ENCODE measurements at places on chromosomes 16 and 17.

DNA sequence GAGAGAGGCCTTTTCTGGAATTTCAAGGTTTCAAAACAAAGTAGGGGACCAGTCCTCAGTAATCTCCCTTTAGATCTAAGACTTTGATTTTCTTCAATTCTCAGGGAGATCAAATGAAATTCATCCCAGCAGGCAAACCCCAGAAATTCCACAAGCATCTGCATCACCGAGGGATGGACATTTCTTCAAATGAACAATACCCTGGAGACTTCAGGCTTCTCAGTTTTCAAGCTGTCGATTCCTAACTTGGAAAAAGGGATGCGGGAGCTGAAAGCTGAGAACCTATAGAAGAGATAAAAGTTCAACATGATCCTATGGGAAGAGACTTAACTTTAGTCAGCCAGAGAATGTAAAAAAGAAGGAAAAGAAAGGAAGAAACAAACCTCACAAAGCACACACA lies 296.9 kb upstream of the CDH5 start:
- no peak for DNase-seq

- no peak for DNase-seq
Measured at GRCh38 chr17:3594051-3594800, 15.0 kb downstream of the TRPV1 start.

- no peak for DNase-seq
Measured at GRCh38 chr17:78092794-78093324, 35.7 kb downstream of the TMC6 start.

DNA sequence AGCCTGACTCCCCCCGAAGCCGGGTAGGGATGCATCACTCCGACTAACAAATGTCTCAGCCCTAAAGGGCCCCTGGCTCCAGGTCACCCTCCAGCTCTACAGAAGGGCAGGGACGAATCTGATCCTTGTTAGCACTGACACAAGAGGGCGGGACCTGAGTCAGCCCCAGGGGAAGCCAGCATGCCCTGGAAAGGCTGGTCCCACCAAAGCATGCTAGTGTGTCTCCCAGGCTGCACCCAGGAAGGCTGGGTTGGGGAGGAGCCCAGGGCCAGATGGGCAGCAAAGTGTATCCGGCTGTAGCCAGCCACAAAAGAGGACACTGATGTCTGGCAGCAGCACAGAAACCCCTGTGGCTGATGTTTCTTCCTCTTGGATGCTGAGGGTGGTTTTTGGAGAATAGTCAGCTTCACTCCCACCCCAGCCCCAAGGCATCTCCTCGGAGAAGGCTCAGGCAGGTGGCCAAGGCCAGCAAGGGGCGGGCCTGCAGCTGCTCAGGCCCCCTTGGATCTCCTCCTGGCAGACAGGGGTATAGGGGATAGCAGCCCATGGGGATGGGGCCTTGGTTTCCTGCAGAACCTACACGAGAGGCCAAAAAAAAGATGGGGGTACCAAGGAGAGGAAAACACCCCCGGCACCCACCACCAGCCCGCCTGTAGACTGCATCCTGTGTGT lies 11.0 kb downstream of the NATD1 start:
- no peak for DNase-seq

- peak; percentile 35 for DNase-seq
Measured at GRCh38 chr16:11914210-11915113, 1.3 kb downstream of the GSPT1 start.

GRCh38 chr17:52027620-52028295 lies 130.8 kb downstream of the CA10 start:
- no peak for DNase-seq

- DNase-seq = no peak
Measured at GRCh38 chr17:37762666-37763065, 17.8 kb upstream of the HNF1B start.

DNA sequence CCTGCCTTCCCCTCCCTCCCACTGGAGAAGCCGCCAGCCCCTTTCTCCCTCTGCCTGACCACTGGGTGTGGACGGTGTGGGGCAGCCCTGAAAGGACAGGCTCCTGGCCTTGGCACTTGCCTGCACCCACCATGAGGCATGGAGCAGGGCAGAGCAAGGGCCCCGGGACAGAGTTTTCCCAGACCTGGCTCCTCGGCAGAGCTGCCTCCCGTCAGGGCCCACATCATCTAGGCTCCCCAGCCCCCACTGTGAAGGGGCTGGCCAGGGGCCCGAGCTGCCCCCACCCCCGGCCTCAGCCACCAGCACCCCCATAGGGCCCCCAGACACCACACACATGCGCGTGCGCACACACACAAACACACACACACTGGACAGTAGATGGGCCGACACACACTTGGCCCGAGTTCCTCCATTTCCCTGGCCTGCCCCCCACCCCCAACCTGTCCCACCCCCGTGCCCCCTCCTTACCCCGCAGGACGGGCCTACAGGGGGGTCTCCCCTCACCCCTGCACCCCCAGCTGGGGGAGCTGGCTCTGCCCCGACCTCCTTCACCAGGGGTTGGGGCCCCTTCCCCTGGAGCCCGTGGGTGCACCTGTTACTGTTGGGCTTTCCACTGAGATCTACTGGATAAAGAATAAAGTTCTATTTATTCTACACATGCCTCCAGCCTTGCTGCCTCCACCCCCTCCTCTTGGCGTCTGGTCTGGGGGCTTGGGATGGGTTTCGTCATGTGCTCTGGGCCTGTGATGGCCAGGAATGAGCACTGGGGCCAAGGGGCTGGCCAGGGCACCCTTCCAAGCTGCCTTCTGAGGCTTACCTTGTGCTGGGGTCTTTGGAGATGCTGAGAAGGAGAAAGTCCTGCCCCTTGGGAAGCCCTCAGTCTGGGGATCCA lies 7.3 kb downstream of the GJD3 start:
- DNase-seq = no peak

DNA sequence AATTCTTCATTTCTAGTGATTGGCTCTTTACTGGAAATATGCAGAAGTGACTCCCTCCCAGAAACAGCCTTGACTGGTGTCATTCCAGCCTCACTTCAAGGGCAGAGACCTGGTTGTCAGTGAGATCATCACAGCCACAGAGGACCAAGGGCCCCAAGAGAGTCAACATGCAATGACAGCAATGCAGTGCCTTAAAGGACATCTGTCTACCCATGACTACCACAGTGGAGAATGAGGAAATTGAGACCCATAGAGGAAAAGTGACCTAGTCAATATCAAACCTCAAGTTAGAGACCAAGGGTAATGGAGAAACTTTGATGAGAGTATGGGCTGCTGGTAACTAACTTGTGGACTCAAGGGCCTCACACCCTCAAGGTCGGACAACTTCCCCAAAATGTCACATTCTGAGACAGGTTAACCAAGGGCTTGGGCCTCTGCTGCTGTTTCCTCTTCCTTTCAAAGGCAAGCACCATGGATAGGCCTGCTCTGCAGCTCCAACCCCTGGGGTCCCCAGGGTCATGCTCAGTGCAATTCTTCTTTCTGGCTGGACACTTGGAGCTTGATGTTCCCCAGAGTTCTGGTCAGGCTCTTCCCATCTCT lies 11.3 kb downstream of the NOG start:
- DNase-seq = no peak

GRCh38 chr16:54460263-54460860 lies 173.8 kb upstream of the IRX3 start:
- no peak for DNase-seq

- no peak for DNase-seq
Measured at GRCh38 chr17:78648293-78648692, 71.1 kb upstream of the DNAH17 start.

- no peak for DNase-seq
Measured at GRCh38 chr17:80427366-80428282, 12.7 kb downstream of the ENDOV start.

DNA sequence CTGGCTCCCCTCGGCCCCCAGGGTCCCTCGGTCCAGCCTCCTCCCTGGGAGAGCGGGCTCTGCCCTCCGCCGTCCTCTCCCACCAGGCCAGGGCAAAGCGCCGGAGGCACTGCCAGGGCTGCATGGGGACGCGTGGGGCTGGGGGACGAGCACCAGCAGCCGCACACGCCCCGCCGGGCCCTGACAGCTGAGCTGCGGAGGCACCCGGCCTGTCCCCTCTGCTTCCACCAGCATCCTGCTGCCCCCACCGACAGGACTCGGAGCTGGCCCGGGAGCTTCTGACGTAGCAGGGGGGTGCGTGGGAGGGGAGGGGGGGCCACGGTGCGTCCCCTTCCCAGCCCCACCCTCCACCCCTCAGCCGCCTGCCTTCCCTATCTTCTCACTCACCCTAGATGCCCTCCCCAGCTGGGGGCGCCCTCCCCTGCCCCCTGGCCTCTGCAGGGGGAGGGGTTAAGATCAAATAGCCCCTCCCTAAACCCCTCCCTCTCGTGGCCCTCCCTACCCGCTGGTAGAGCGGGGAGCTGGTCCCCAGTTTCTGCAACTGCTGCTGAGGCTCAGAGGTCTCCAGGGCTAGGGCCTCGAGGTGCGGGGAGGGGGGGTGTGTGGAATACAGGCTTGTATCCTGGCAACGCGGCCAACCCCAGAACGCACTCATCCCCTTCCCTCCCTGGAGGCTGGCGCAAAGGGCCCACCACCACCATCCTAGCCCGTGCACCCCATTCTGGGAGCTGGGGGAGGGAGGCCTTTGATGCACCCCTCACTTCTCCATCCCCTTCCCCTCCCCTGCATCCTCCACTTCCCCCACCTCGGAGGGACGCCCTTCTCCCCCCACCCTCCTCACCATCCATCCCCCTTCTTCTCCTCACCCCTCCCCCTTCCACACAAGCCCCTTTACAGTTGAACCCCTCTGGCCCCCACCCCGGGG lies 1.0 kb downstream of the SRCIN1 start:
- peak; percentile 41 for DNase-seq
